AG10803 (cell line): ENCODE measurements at places on chromosomes 13 and 19.
A peak's percentile ranks its signal among the peaks of the same experiment; 100 is the strongest.

DNA sequence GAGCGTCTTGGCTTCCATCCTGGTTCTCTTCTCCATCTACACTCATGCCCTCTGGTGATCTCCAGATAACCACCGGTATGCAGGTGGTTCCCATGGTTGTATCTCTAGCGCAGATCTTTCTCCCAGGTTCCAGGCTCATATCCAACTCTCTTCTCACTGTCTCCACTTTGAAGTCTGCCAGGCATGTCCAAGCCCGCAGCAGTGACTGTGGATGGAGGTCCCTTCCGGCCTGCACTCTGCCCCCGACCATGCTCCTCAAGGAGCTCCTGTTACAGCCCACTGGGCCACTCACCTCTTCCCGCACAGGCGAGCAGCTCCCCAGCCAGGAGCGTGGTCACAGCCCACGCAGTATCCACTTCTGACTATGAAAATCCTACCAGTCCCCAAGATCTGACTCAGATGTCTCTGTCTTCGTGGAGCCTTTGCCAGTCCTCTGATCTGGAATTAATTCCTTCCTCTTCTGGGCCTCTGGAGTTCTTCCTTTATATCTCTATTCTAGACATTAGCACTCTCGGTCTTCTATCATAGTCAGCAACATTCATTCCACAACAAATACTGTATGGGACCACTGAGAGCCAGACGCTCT, 100.2 kb downstream of the TEX26 start:
- DNase-seq: no peak

- peak; percentile 73 for DNase-seq
These were observed 4.1 kb downstream of the DLL3 start for GRCh38 chr19:39502640-39503417.

- no peak for DNase-seq
These were observed 1.3 kb downstream of the TPP2 start for GRCh38 chr13:102598061-102598460.

DNA sequence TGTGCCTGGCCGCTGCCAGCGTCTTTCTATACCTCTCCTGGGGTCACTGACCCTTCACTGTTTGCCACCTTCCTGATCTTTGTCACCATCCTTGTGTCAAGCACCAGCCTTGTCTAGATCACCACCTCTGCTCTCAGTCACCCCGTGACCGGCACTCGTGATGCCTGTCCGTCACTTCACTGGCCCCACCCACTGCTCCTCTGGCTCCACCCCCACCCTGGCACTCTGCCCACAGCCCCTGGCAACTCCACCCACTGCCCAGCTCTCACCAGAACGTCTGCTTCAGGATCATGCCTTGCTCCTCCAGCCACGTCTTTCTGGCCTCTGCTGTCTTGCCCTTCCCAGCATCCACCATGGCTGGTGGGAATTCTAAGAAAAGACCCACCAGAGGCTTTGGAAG, 24.8 kb upstream of the PLA2G4C start:
- DNase-seq: no peak

DNA sequence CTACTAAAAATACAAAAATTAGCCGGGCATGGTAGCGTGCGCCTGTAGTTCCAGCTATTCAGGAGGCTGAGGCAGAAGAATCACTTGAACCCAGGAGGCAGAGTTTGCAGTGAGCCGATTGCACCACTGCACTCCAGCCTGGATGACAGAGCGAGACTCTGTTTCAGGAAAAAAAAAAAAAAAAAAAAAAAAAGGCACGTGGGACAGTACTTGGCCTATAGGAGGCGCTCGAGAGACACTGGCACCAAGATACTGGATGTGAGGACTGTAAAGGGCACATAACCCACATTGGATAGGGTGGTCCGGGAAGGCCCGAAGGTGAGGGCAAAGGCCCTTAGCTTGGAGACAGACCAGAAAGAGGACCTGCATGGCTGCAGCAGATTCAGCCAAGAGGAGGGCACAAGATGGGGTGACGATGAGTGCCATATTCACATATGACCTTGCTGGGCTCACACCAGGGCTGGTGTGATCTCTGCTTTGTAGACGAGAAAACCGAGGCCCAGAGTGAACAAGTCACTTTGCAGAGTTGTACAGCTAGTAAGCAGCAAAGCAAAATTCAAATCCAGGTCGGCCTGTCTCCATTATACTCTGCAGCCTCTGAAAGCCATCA, 89.4 kb downstream of the DPF1 start:
- peak; percentile 30 for DNase-seq

GRCh38 chr13:113604186-113604585, 19.6 kb downstream of the TFDP1 start:
- no peak for DNase-seq

GRCh38 chr13:72698164-72698563, 29.3 kb downstream of the MZT1 start:
- DNase-seq: peak; percentile 15

GRCh38 chr19:5787409-5788182, 3.0 kb upstream of the PRR22 start:
- DNase-seq: no peak

GRCh38 chr13:110817143-110817542, 97.7 kb downstream of the ANKRD10 start:
- no peak for DNase-seq

DNA sequence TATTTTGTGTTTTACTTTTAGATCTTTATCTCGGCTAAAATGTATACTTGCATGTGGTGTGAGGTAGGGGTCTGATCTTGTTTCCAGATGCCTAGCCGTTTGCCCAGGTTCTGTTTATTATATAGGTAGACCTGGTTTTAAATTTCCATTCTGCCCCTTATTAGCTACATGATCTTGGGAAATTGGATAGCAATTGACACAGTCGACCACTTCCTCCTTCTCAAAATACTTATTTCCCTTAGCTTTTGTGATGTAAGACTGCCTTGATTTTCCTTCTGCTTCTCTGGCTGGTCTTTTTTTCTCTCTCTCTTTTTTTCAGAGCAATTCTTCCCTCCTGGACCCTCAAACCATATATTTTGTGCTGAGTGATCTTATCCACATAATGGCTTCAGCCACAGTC, 3.0 kb upstream of the PGLYRP1 start:
- no peak for DNase-seq

DNA sequence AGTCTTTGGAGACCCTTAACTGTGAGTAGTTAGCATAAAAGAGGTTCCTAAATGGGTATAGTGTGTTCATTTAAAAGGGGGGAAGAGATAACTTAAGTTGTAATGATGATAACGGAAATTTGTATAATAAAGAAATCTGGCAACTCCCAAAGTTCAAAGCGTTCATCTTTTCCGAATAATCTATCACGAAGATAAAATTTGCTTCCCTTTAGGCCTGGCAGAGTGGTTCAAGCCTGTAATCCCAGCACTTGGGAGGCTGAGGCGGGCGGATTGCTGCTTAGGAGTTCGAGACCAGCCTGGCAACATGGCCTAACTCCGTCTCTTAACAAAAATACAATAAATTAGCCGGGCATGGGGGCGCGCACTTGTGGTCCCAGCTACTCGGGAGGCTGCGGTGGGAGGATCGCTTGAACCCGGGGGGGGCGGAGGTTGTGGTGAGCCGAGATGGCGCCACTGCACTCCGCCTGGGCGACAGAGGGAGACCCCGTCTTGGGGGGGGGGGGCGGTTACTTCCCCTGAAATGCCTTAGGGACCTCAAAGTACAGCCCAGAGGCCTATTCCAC, 934 bp downstream of the N4BP2L2 start:
- peak; percentile 24 for DNase-seq

GRCh38 chr19:45691516-45692186, at the start of gene SNRPD2:
SNRPD2 (minus strand) TSS chr19:45691953; CDS start chr19:45691888, 65 bp downstream.
- peak; percentile 93 for DNase-seq

GRCh38 chr13:98055623-98056022, 87.3 kb upstream of the FARP1 start:
- DNase-seq: no peak

GRCh38 chr13:114130837-114131582, 1.4 kb downstream of the RASA3 start:
- peak; percentile 88 for DNase-seq

DNA sequence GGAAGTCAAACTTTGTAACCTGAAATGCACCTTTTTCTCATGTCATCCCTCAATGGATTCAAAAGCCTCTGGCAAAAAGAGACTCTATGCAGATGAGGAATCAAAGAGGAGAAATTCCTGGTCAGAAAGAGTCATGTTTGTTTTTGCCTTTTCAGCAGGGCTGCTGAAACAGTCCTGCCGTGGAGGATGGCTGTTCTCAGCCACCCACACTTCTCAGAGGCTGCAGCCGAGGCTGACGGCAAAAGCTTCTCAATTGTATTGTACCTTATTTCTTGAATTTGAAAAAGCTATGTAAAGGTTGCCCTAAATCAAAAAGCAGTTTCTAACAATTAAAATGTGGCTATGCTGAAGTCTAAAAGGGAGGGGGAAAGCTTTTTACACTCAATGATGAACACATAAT, 385.3 kb downstream of the KCTD12 start:
- no peak for DNase-seq

- DNase-seq: no peak
These were observed 4.1 kb upstream of the TLE6 start for GRCh38 chr19:2973229-2973628.

- no peak for DNase-seq
These were observed 313.3 kb downstream of the GPC6 start for GRCh38 chr13:93539914-93540313.

DNA sequence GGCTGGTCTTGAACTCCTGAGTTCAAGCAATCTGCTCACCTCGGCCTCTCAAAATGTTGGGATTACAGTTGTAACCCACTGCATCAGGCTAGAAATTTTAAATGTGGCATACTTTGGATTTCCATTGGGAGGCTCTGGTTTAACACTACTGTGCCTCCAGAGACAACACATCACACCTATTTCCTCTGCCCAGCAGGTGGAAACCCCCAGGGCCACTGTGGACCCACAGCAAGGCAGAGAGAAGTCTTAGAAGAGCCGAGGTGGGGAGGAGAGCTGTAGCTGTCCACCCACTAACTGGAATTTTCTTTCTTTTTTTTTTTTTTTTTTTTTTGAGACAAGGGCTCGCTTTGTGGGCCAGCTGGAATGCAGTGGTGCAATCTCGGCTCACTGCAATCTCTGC, 39.4 kb downstream of the IER2 start:
- DNase-seq: no peak

GRCh38 chr19:10159610-10160009, 35.1 kb downstream of the DNMT1 start:
- no peak for DNase-seq

- no peak for DNase-seq
These were observed 313.5 kb downstream of the SLC7A1 start for GRCh38 chr13:29281932-29282495.

DNA sequence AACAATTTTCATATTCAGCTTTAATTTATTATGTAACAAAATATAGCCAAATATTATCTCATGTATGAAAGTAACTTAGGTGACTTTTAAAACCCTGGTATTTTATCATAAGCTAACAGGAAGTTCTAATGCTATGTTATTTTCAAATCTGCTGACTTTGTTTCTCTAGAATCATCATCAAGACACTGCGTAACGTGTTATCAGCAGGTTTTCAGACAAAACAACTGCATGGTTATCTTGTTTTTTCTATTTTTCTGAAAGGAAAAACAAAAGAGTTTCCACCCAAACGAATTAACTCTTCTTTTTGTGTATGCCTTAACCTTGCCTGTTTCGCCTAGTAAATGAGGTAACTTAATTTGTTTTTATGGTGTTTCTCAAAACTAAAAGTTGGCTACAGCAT, 156.3 kb downstream of the TBC1D4 start:
- no peak for DNase-seq

DNA sequence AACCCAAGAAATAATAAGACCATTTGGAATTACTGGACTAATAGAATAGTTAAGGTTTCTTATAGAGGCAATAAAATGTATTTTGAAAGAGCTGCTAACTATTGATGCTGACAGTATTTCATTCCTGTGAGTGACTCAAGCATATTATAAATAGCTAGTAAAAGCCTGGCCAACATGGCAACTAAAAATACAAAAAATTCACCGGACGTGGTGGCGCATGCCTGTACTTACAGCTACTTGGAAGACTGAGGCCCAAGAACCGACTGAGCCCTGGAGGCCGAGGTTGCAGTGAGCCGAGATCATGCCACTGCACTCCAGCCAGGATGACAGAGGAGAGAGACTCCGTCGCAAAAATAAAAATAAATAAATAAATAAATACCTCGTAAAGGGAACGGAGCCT, 5.4 kb upstream of the ICAM3 start:
- DNase-seq: peak; percentile 26

- DNase-seq: no peak
These were observed 1.7 kb downstream of the SSC5D start for GRCh38 chr19:55489711-55490477.

GRCh38 chr19:43462785-43463380, 2.5 kb downstream of the LYPD3 start:
- no peak for DNase-seq

DNA sequence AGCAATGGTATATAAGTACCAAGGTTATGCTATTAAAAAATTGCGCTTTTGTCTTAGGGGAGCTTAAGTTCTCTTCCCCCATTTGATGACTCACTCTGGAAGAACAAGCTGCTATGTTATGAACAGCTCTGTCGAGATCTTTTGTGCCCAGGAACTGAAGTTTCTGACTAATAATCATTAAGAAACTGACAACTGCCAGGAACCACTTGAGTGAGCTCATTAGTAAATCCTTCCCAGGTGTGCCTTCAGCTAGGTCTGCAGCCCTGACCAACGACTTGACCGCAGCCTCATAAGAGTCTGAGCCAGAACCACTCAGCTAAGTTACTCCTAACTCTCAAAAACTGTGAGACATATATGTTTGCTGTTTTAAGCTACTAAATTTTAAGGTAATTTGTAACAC, 147.8 kb downstream of the SLITRK6 start:
- DNase-seq: no peak

- no peak for DNase-seq
These were observed at the start of gene VSTM1 for GRCh38 chr19:54063350-54064116. VSTM1 (minus strand) TSS chr19:54063897; CDS start chr19:54063777, 120 bp downstream.

- DNase-seq: peak; percentile 0
These were observed 1525.4 kb downstream of the SLITRK1 start for GRCh38 chr13:82356667-82357410.

DNA sequence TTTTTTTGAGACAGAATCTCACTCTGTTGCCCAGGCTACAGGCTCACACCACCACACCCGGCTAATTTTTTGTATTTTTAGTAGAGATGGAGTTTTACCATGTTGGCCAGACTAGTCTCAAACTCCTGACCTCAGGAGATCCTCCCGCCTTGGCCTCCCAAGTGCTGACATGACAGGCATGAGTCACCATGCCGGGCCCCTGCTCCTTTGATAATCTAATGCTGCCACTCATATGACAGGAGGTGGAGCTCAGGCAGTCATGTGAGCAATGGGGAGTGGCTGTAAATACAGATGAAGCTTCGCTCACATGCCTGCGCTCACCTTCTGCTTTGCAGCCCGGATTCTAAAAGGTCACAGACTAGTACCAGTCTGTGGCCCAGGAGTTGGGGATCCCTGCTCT, 25.1 kb downstream of the ARHGEF18 start:
- no peak for DNase-seq

- no peak for DNase-seq
These were observed 8.4 kb downstream of the B3GNT3 start for GRCh38 chr19:17803264-17803896.

- no peak for DNase-seq
These were observed 2.9 kb downstream of the KLK15 start for GRCh38 chr19:50830266-50831025.

- DNase-seq: no peak
These were observed 29.1 kb downstream of the NLRP12 start for GRCh38 chr19:53795019-53795418.
